ENCODE measurements at places on chromosomes 12 and 14.

- DNase-seq = peak; percentile 26
Measured at GRCh38 chr12:56257491-56258067, 605 bp downstream of the ANKRD52 start.

GRCh38 chr14:79749065-79749464 is 462.2 kb downstream of the DIO2 start:
- no peak for DNase-seq

DNA sequence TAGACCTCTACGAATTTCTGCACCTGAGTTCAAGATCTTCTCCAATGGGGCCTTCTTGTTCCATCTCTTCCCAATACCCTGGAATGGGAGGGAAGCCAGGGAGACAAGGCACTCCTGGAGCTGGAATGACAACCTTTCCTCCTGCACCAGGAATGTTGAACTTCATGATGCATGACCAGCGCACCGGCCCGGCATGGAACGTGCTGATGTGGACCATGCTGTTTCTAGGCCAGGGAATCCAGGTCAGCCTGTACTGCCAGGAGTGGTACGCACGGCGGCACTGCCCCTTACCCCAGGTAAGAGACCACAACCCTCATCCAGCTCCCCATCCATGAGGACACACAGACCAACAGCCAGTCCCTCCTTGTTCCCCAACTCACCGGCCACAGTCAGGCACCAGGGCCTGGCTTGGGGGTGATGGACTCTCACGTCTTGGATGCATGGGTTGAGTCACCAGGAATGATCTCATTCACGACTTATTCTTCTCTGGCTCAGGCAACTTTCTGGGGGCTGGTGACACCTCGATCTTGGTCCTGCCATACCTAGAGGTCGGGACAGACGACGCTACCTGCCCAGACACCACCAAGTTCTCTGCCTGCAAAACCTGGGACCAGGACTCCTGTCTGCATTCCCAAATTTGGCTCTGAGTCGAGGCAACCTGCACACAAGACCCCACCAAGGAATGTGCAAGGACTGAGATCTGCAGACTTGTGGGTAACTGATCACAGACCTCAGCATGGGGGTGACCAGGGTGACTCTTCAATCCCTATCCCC is 20.5 kb downstream of the SOAT2 start:
- no peak for DNase-seq

DNA sequence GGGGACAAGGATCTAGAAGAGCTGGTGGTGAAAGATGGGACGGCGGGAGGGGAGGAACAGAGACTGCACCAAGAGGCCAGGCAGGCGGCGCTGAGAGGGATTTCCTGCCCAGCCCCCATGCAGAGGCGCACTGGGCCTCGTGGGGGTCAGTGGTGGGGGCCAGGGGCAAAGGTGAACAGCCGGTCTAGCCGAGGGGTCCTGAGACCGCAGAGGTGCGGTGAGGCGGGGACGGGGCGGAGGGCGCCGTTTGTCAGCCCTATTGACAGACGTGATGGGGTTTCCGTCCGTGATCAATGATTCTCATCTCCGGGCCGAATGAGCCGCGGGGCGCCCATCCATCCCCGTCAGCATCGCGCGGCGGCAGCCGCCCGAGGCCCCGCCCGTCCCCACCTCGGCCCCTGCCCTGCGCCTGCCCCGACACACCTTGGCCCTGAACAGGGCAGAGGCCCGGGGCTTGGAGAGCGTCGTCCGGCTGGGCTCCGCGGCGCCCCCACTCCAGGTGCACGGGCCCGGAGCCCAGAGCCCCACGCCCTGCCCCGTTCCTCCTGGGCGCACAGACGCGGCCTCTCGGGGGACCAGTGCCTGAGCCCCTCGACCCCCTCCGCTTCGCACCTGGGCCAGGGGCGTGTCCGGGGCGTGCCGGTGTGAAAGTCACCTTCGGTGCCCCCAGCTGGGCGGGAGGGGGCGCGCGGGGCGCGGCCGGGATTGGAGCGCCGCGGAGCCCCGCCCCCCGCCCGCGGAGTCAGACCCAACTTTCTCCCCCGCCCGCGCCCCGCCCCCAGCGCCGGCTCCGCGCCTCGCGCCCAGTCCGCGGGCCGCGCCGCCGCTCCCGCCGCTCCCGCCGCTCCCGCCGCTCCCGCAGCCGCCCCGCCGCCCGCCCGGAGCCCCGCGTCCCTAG is at the start of gene NXPH4:
Gene NXPH4, plus strand, starts transcription at position 781 of the 898 bp plus-strand sequence. CDS start 176 bp downstream, outside the sequence.
- DNase-seq = peak; percentile 58

- DNase-seq = no peak
Measured at GRCh38 chr14:81801921-81802320, 268.3 kb upstream of the SEL1L start.

GRCh38 chr14:52267501-52268278 is at the start of gene PTGDR:
TSS of gene PTGDR (plus strand) at chr14:52267698. CDS start at chr14:52267815, 117 bp downstream.
- DNase-seq = peak; percentile 55

All from activated CD8-positive, alpha-beta T cell treated with anti-CD3 and anti-CD28 coated beads, Interleukin-2, amount 10 ng/mL, durations not matched to agents 7 days and 5 days (primary cell).